ENCODE measurements at places on chromosomes 6 and 20. TPM values are rescaled to one million over a fixed set of nuclear protein-coding genes. Genes with fewer than 3 reads are reported as not detected.

ISM1 gene
- 1.4 TPM for total RNA-seq

IP6K3 gene
- total RNA-seq, result 6.1 TPM

DNA sequence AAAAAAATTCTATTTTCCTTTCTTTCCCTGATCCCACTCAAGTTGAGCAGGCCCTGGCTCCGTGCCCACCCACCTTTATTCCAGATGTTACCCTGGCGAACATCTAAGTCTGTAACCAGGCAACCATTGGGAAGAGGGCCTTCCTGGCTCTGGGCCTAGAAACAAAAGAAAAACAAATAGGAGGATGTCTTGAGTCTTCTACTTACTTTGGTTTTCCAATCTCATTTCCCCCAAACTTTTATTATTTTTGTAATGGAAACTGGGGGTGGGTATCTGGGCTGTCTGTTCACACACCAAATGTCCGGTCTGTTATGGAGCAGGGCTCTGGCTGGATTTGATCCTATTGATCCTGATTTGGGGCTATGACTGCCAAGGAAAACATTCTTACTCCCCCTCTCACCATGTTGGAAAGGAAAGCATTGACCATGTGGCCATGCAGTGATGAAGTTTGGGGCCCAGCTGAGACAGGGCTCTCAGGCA is 744.1 kb downstream of the DHX35 start:
- no peaks in the 10 kb centered on the region for H3K36me3 ChIP-seq
- no peaks in the 10 kb centered on the region for H3K4me1 ChIP-seq
- DNase-seq, result peak; percentile 69
- H3K27ac ChIP-seq, result no peak overlapping the region

DNA sequence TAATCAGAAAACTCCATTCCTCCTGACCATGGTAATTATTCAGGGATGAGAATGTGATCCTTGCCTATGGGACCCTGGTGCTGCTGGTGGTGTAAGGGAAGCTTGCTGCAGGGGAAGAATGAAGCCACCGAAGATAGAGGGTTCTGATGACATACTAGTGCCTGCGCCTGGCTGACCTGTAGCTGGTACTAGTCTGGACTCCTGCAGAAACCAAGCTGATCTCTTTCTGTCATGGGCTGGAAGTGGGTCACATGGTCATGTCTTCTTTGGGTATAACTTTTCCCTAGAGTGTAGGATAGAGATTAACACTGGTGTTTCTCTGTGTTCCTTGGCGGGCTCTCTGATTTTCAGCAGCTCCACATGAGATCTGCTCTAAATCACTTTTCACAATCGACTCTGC is 8.6 kb upstream of the SLC4A11 start:
- no peak overlapping the region for H3K27ac ChIP-seq
- peaks cover 16% of the 10 kb centered on the region for H3K4me1 ChIP-seq

- H3K27me3 ChIP-seq, result no peaks in the 10 kb centered on the region
- no peaks in the 10 kb centered on the region for H3K4me1 ChIP-seq
- DNase-seq, result no peak
- no peaks in the 10 kb centered on the region for H3K36me3 ChIP-seq
- peak overlapping the region; percentile 50 for H3K4me3 ChIP-seq
- H3K27ac ChIP-seq, result peak overlapping the region; percentile 85
Measured at GRCh38 chr6:26187981-26188635, 100.9 kb downstream of the HFE start.

- H3K27me3 ChIP-seq, result no peaks in the 10 kb centered on the region
- H3K4me3 ChIP-seq, result no peak overlapping the region
- no peak overlapping the region for H3K27ac ChIP-seq
Measured at GRCh38 chr6:144816936-144817335, 531.8 kb downstream of the UTRN start.

DNA sequence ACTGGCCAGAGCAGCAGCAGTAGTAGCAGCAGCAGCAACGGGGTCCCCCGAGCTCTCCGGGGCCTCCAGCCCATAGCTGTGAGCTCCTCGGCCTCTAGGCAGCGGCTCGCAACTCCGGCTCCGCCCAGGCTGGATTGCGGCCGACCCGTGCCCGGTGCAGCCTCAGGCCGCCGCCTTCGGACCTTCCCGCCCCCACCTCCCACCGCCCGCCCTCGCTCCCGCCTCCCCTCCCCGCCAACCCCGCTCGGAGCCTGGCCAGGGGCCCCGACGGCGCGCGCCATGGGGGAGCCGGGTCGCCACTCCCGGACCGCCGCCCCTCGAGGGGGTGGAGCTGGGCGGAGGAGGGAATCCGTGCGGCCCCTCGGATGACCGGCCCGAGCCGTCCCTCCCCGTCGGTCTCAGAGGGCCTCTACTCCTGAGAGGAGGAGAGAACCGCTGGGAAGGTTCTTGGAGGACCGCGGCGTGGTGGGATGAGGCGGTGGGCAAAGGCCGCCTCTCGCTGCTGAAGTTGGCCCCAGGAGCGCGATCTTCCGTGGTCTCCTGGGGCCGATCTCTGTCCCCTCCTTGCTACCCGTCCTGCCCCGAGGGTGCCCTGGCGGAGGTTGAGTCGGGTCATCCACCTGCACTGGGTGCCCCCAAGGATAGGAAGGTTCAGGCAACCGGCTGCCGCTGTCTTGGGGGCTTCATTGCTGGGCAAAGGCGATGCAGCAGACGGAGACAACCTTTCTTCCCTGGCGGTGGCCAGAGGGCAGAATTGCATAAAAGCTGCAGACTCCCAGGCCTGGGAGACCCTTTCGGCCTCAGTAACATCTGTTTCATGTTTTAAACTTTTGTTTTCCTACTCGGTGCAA is at the start of gene ADAM33:
TSS of gene ADAM33 (minus strand) at position 80 of the 851 bp plus-strand sequence. CDS start at position 74, 6 bp downstream.
- peak within 1 kb of the TSS; percentile 57 for H3K4me3 ChIP-seq
- no peaks in the 10 kb centered on the region for H3K36me3 ChIP-seq
- no peaks in the 10 kb centered on the region for H3K27me3 ChIP-seq
- peak within 1 kb of the TSS; percentile 97 for H3K27ac ChIP-seq
- H3K4me1 ChIP-seq, result peaks cover 67% of the 10 kb centered on the region

GRCh38 chr6:40755749-40756452 is 168.7 kb upstream of the LRFN2 start:
- H3K27ac ChIP-seq, result peak overlapping the region; percentile 64
- H3K36me3 ChIP-seq, result no peaks in the 10 kb centered on the region

DNA sequence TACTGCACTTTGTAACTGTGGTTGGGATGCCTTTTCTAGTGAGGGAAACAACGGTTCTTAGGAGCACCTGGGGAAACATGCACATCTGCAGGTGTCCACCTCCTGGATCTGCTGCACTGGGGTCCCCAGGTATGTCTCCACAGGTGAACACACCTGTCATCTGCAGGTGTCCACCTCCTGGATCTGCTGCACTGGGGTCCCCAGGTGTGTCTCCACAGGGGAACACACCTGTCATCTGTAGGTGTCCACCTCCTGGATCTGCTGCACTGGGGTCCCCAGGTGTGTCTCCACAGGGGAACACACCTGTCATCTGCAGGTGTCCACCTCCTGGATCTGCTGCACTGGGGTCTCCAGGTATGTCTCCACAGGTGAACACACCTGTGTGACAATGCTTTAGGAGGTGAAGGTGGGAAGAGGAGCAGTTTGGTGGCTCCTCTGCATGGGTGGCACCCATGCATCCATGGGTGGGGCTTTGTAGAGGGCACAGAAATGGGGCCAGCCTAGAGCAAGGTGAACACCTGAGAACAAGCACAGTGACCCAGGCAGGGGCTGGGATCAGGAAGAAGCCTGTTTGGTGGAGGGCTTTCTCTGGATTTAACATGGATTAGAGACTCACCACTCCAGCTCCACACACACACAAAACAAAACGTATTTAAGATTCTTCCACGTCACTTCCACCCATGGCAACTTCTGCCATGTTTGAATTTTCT is 206.0 kb upstream of the CDH4 start:
- DNase-seq, result no peak
- no peaks in the 10 kb centered on the region for H3K4me1 ChIP-seq
- no peak overlapping the region for H3K4me3 ChIP-seq

- H3K36me3 ChIP-seq, result no peaks in the 10 kb centered on the region
- no peak overlapping the region for H3K4me3 ChIP-seq
- H3K27ac ChIP-seq, result no peak overlapping the region
- DNase-seq, result no peak
Measured at GRCh38 chr20:52461582-52461981, 270.0 kb upstream of the ZFP64 start.

DNA sequence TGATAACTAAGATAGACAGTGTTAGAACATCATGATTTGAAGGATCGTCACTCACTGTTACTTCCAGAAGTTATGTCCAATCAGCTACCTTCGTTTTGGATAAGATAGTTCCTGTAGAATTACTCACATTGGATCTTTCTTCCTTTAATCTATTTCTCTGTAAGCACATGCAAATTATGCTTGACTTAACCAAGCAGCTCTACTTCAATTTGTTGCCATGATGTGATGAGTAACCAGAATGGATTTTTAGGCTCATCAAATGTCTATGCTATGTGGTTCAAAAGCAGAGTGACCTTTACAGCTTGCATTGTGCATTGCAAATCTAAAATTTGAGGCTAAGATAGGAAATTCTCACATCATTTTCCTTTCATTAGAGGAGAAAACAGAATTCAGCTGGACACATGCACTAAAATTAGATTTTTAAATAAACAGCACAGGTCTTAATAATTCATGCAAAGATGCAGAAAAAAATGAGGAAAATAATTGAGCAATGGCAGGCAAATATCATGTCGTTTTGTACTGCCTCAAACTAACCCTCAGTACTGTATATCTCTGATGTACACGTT is 76.7 kb upstream of the ZFP64 start:
- no peaks in the 10 kb centered on the region for H3K4me1 ChIP-seq
- no peak overlapping the region for H3K27ac ChIP-seq
- H3K27me3 ChIP-seq, result no peaks in the 10 kb centered on the region
- no peak overlapping the region for H3K4me3 ChIP-seq

DNA sequence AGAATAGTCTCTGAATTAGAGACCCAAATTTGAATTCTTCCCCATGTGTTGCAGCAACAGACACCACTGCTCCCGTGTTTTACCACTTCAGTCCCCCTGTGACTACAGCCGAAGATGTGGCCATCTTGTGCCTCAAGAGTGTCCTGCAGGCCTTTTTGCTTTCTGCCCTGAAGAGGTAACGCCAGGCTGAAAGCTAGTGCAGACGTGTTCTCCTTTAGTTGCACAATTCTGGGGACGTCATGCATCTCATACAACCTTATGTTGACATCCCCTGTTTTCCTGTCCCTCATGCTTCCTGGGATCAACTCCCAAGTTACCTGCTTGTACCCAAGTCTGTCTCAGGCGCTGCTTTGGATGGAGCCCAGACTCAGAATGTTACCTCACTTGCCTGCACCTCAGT is 69.1 kb upstream of the SLC22A23 start:
- no peaks in the 10 kb centered on the region for H3K27me3 ChIP-seq
- no peak overlapping the region for H3K27ac ChIP-seq
- DNase-seq, result no peak
- no peaks in the 10 kb centered on the region for H3K36me3 ChIP-seq
- H3K4me3 ChIP-seq, result no peak overlapping the region
- no peaks in the 10 kb centered on the region for H3K4me1 ChIP-seq

- H3K4me1 ChIP-seq, result peaks cover 4% of the 10 kb centered on the region
- no peaks in the 10 kb centered on the region for H3K27me3 ChIP-seq
- no peak overlapping the region for H3K4me3 ChIP-seq
- H3K36me3 ChIP-seq, result no peaks in the 10 kb centered on the region
- no peak overlapping the region for H3K27ac ChIP-seq
Measured at GRCh38 chr20:10170261-10170660, 48.4 kb upstream of the SNAP25 start.

DNA sequence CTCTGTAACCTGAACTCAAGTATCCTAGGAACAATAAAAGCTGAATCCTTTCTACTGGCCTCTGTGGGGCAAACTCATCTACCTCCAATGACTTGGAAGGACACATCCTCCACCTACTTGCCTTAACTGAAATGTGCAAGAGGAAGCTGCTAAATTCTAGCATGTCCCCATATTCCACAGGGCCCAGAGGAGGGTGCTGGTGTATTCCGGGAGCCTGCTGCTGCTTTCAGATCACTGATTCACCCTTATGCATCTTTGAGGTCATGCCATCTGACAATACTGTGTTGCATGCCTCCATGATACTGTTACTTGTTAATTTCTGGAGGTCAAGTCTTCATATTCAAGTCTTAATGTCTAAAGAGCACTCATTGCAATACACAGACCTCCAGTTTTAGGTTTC is 40.3 kb downstream of the LYRM4 start:
- peaks cover 2% of the 10 kb centered on the region for H3K4me1 ChIP-seq
- H3K27ac ChIP-seq, result no peak overlapping the region
- no peaks in the 10 kb centered on the region for H3K36me3 ChIP-seq
- H3K27me3 ChIP-seq, result no peaks in the 10 kb centered on the region
- DNase-seq, result no peak

DNA sequence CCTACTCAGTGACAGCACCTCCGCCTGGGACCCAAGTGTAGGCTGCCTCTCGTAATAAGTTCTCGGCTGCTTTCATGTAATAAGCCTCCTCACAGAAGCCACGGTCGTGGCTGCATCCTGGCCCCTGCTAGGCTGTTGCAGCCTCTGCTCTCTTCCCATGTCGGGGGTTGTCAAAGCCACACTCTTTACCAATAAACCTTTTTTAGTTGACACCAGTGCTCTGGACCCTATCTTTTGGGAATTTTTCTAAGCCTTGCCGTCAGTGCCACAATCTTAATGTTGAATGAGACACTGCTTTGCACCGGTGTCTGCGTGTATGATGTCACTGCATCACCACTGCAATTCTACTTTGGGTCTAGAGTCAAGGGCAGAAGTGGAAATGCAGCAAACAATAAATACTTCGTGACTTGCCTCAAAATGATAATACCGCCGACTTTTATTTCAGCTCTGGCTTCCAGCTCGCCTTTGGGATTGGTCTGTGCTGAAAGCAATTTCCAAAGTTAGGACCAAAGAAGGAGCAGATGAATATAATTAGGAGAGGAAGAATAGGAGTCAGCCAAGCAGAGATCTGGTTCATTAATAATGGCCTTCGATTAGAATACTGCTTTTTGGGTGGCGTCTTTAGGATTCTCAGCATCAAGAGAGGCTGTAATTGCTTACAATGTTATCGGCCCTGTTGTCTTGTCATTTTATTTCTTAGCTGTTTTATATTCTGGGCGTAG is 57.6 kb upstream of the CCN6 start:
- peaks cover 10% of the 10 kb centered on the region for H3K4me1 ChIP-seq
- no peak for DNase-seq
- H3K36me3 ChIP-seq, result no peaks in the 10 kb centered on the region
- no peaks in the 10 kb centered on the region for H3K27me3 ChIP-seq
- no peak overlapping the region for H3K27ac ChIP-seq

- H3K36me3 ChIP-seq, result no peaks in the 10 kb centered on the region
- H3K4me3 ChIP-seq, result no peak overlapping the region
- H3K27ac ChIP-seq, result no peak overlapping the region
- H3K4me1 ChIP-seq, result peaks cover 41% of the 10 kb centered on the region
Measured at GRCh38 chr6:118524686-118525085, 23.4 kb upstream of the PLN start.

DNA sequence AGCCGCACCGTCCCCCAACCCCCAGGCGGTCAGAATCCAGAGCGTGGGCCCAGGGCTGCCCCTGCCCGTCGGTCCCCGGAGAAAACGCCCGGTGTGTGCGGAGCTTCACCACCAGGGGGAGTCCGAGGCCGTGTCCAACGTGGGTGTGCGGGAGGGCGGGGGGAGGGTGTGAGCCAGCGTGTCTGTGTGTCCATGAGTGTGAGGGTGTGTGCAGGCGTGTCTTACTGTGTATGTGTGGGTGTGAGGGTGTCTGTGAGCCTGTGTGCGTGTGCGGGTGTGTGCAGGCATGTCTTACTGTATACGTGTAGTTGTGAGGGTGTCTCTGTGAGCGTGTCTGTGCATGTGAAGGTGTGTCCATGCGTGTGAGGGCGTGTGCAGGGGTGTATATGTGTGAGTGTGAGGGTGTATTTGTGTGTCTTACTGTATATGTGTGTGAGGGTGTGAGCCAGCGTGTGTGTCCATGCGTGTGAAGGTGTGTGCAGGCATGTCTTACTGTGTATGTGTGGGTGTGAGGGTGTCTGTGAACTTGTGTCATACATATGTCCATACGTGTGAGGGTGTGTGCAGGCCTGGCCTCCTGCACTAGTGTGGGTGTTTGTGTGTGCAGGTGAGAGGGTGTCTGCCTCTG is 24.6 kb upstream of the GATA5 start:
- peaks cover 23% of the 10 kb centered on the region for H3K4me1 ChIP-seq
- DNase-seq, result peak; percentile 84
- peaks cover 19% of the 10 kb centered on the region for H3K27me3 ChIP-seq
- no peak overlapping the region for H3K27ac ChIP-seq
- H3K36me3 ChIP-seq, result no peaks in the 10 kb centered on the region

All from sigmoid colon (tissue), 7 donors.